ENCODE measurements at places on chromosomes 3 and 15. TPM values are rescaled to one million over a fixed set of nuclear protein-coding genes. Genes with fewer than 3 reads are reported as not detected.
A peak's percentile ranks its signal among the peaks of the same experiment; 100 is the strongest.

Gene CP
- total RNA-seq = 22.3 TPM

Gene GOLGA6L2
- total RNA-seq = not detected

Gene LRRC2
- total RNA-seq = 0.28 TPM

Gene SLC9C1
- 0.03 TPM for total RNA-seq

Gene DZIP1L
- 7.5 TPM for total RNA-seq

Gene MYRIP
- total RNA-seq = 0.80 TPM

Gene GPD1L
- total RNA-seq = 21.9 TPM

GRCh38 chr15:99706557-99707303 is 26.5 kb downstream of the LYSMD4 start:
- no peaks in the 10 kb centered on the region for H3K27me3 ChIP-seq
- DNase-seq = no peak
- peaks cover 17% of the 10 kb centered on the region for H3K4me1 ChIP-seq
- H3K27ac ChIP-seq = no peak overlapping the region
- no peak overlapping the region for H3K4me3 ChIP-seq

- H3K27ac ChIP-seq = no peak overlapping the region
- no peaks in the 10 kb centered on the region for H3K36me3 ChIP-seq
- no peaks in the 10 kb centered on the region for H3K27me3 ChIP-seq
- H3K4me1 ChIP-seq = no peaks in the 10 kb centered on the region
- no peak for DNase-seq
Measured at GRCh38 chr3:152155246-152156020, 113.3 kb upstream of the MBNL1 start.

DNA sequence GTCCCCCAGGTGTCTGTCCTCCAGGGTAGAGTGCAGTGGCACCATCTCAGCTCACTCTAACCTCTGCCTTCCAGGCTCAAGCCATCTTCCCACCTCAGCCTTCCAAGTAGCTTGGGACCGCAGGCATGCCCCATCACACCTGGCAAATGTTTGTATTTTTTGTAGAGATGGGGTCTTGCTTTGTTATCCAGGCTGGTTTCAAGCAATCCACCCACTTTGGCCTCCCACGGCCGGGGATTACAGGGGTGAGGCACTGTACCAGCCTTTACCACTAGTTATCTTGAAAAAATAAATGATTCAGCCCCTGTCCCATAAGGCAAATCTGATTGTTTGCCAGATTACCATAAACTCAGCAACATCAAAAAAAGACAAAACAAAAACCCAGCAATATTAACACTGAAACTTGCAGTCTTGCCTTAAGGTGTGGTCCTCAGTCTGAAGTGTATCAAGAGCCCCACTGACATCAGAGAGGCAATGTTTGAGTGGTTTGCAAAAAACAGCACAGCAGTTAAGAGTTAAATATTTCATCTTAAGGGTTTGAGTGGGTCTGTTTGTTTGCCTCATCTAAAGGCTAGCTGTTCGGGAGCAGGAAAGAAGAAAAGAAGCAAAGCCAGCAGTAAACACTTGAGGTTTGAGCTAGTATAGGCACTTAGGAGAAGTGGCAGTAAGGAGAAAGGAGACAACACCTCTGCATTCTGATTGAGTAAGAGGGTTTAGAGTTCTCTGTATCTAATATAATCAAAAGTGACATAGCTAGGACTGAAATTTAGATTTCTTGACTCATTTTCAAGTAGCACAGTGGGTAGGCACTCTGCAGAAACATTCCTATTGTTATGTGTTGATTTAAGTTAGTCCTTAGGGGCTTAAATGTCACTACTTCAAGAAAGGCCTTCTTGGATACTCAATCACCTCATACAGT is 26.3 kb upstream of the EDEM1 start:
- peaks cover 4% of the 10 kb centered on the region for H3K4me1 ChIP-seq
- no peaks in the 10 kb centered on the region for H3K36me3 ChIP-seq
- H3K27ac ChIP-seq = no peak overlapping the region
- no peak overlapping the region for H3K4me3 ChIP-seq
- H3K27me3 ChIP-seq = no peaks in the 10 kb centered on the region

DNA sequence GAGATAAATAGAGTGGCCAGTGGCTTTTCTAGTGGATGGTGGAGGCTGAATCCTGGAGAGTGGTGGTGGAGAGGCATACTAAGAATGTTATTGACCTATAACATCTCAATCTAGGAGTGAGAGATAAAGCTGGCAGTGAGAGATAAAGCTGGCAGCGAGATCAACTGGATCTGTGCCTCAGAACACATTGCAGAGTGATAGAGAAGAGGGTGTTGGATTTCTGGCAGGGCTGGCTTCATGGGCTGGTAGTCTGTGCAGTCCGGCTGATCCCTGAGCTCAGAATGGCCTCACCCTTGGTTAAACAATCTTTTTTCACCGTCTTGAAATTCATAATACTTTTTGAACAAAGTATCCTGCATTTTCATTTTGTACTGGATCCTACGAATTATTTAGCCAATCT is 221.2 kb downstream of the NLGN1 start:
- no peak overlapping the region for H3K4me3 ChIP-seq
- H3K4me1 ChIP-seq = no peaks in the 10 kb centered on the region
- DNase-seq = no peak
- no peak overlapping the region for H3K27ac ChIP-seq
- no peaks in the 10 kb centered on the region for H3K36me3 ChIP-seq
- H3K27me3 ChIP-seq = no peaks in the 10 kb centered on the region

- no peaks in the 10 kb centered on the region for H3K27me3 ChIP-seq
- no peaks in the 10 kb centered on the region for H3K36me3 ChIP-seq
- H3K4me1 ChIP-seq = peaks cover 3% of the 10 kb centered on the region
- no peak overlapping the region for H3K4me3 ChIP-seq
- H3K27ac ChIP-seq = no peak overlapping the region
- DNase-seq = no peak
Measured at GRCh38 chr15:60471314-60471713, 7.6 kb downstream of the ICE2 start.

DNA sequence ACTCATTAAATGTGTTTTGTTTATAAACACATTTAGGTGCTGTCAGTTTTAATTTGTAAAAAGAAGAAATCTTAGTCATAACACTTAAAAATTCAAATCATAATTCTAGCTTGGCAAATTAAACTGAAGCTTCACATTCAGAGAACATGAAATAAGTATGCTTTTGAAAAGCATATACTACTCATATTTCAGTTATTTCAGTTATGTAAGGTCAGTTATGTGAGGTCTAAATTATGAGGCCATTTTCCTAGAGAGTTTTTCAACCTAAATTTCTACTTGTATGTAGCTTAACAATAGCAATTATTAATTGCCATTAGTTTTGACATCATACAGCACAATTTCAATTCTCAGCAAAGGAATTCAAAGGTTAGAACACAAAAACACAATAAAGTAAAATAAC is 465.0 kb downstream of the PLOD2 start:
- H3K27ac ChIP-seq = no peak overlapping the region
- no peaks in the 10 kb centered on the region for H3K36me3 ChIP-seq
- no peaks in the 10 kb centered on the region for H3K4me1 ChIP-seq
- no peaks in the 10 kb centered on the region for H3K27me3 ChIP-seq

- H3K36me3 ChIP-seq = no peaks in the 10 kb centered on the region
- no peaks in the 10 kb centered on the region for H3K4me1 ChIP-seq
- DNase-seq = no peak
- H3K27ac ChIP-seq = no peak overlapping the region
- no peak overlapping the region for H3K4me3 ChIP-seq
Measured at GRCh38 chr15:94206463-94207167, 24.7 kb upstream of the MCTP2 start.

DNA sequence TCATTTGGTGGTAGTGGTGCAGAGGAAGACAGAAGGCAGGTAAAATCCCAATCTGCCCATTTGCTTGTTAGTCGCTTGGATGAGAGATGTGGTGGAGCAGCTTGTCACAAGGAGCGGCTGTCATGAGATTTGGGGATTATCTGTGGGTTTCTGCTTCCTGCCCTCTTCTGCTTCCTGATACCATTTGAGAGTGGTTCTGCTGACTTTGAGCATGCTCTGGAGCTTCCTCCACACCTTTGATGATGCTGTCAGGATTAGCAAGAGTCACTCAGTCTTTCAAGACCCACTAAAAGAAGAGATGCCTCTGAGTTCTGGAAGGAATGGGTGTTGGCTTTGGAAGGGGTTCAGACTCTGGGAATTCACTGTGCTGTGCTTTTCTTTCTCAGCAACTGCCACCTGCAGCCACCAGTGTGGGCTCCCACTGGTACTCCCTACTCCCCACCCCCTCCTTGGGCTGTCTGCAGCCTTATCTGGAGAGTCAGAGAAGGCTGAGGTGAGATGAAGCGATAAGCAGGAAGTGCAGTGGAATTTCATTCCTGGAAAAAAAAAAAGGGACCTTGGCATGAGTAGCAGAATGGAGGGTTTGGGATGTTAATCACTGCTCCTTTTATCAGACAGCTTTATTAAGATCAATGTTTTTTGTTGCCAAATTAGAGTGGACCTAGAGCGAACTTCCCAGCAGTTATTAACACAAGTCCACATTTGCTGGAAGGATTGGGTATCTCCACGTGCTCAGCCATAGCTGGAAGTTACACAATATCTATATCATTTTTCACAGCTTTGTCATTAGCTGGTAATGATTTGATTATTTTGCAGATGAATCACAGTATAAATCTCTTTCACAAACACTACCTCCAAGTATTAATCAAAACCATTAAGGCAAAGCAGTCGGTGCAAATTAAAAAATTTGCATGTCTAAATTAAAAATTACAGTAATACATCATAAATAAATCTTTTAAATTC is 233.0 kb upstream of the SATB1 start:
- no peaks in the 10 kb centered on the region for H3K27me3 ChIP-seq
- DNase-seq = peak; percentile 5
- H3K27ac ChIP-seq = no peak overlapping the region
- no peaks in the 10 kb centered on the region for H3K4me1 ChIP-seq
- no peaks in the 10 kb centered on the region for H3K36me3 ChIP-seq

GRCh38 chr3:142501004-142501926 is 53.4 kb upstream of the XRN1 start:
- no peaks in the 10 kb centered on the region for H3K36me3 ChIP-seq
- H3K4me1 ChIP-seq = no peaks in the 10 kb centered on the region
- DNase-seq = peak; percentile 6

DNA sequence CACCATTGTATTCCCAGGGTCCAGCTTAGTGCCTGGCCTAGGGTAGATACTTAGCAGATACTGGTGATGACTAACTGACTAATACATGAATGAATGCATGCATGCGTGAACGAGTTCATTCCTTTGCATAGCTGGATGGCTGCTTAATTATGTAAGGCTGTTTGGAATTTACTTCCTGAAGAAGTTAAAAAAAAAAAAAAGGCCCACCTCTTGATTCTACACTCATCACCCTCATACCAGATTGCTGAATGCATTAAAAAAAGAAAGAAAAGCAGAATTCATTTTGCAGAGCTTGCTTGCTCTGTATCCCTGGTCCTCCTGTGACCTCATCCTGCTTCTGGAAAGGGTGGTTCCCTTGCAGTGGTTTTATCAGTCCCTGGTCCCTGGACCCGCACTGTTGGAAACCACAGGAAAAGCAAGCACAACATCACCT is 277.6 kb upstream of the CFAP20DC start:
- H3K27me3 ChIP-seq = no peaks in the 10 kb centered on the region
- no peak for DNase-seq
- H3K4me3 ChIP-seq = no peak overlapping the region
- no peaks in the 10 kb centered on the region for H3K36me3 ChIP-seq
- H3K27ac ChIP-seq = no peak overlapping the region

DNA sequence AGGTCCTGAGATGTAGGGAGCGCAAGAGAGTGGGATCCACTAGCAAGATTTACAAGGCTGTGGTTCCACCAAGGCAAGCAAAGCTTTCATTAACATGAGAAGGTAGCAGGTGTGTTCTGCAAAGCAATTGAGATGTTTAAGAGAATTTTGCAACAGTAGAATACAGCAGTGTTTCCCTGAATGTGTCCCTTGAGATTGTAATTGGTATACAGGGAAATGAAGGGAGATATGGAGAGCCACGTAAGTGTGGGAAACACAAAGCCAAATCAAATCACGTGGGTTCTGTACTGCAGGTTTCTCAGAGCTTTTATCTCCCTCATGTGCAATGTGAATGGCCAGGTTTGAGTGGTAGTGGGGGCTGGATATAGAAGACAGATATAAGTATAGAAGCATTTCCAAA is 67.3 kb downstream of the ATG7 start:
- no peaks in the 10 kb centered on the region for H3K27me3 ChIP-seq
- no peaks in the 10 kb centered on the region for H3K4me1 ChIP-seq
- H3K36me3 ChIP-seq = no peaks in the 10 kb centered on the region
- no peak overlapping the region for H3K27ac ChIP-seq
- DNase-seq = no peak
- no peak overlapping the region for H3K4me3 ChIP-seq

DNA sequence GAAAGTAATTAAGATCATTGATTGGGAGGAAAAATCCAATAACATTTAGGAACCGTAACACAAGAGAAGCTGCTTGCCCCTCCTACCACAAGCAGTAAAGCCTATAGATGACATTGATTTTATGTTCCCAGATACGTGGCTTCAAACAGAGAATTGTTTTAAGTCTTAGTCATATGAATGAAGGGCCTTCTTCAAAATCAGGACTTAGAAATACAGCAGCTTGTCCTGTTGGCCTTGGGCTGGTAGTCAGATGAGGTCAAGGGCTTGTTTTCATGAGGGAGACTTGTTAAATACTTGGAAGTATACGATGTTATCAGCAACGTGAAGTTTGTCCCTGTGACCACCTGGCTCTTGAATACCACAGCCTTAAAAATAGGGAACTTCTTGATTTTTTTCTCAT is 114.4 kb downstream of the VGLL4 start:
- H3K4me1 ChIP-seq = peaks cover 19% of the 10 kb centered on the region
- H3K4me3 ChIP-seq = no peak overlapping the region

- peaks cover 14% of the 10 kb centered on the region for H3K4me1 ChIP-seq
- H3K27ac ChIP-seq = peak overlapping the region; percentile 98
- peak overlapping the region; percentile 97 for H3K4me3 ChIP-seq
- H3K36me3 ChIP-seq = no peaks in the 10 kb centered on the region
- peak; percentile 52 for DNase-seq
Measured at GRCh38 chr3:48990636-48991469, 812 bp downstream of the P4HTM start.

- no peaks in the 10 kb centered on the region for H3K4me1 ChIP-seq
- H3K27ac ChIP-seq = no peak overlapping the region
- no peaks in the 10 kb centered on the region for H3K36me3 ChIP-seq
- no peak overlapping the region for H3K4me3 ChIP-seq
- peak; percentile 67 for DNase-seq
Measured at GRCh38 chr3:111715911-111716523, 120.9 kb upstream of the ZBED2 start.

DNA sequence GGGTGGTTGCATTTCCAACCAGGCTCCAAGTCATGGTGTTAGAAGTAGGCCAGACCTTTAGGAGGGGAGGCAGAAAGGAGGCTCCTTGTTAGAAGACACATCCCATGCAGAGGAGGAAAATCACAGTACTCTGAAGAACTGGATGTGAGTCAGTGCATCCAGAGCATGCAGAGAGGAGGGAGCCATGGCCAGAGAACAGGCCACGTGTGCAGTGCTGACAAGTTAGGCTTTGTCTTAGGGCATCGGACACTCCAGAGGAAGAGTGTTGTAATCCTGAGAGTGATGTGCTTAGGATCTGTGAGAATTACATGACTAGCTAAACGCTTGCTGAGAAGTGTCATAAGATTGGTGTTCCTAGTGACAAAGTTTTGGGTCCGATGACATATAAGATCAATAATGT is 456.5 kb upstream of the THRB start:
- H3K4me3 ChIP-seq = no peak overlapping the region
- no peaks in the 10 kb centered on the region for H3K27me3 ChIP-seq
- H3K4me1 ChIP-seq = peaks cover 4% of the 10 kb centered on the region

- no peak for DNase-seq
- no peak overlapping the region for H3K27ac ChIP-seq
- no peaks in the 10 kb centered on the region for H3K4me1 ChIP-seq
- no peaks in the 10 kb centered on the region for H3K36me3 ChIP-seq
- no peak overlapping the region for H3K4me3 ChIP-seq
Measured at GRCh38 chr3:146929696-146930095, 324.6 kb upstream of the PLSCR5 start.

GRCh38 chr3:25663347-25663868 is 1.3 kb downstream of the TOP2B start:
- peak overlapping the region; percentile 97 for H3K27ac ChIP-seq
- peak overlapping the region; percentile 86 for H3K4me3 ChIP-seq
- DNase-seq = peak; percentile 34
- H3K27me3 ChIP-seq = no peaks in the 10 kb centered on the region
- H3K36me3 ChIP-seq = no peaks in the 10 kb centered on the region

All from hepatocyte (in vitro differentiated cells).